Common myeloid progenitor, CD34-positive (primary cell): ENCODE measurements at places on chromosomes 4 and X.
A peak's percentile ranks its signal among the peaks of the same experiment; 100 is the strongest.

GRCh38 chr4:82422616-82423015, 7.6 kb downstream of the HNRNPDL start:
- no peak for DNase-seq

DNA sequence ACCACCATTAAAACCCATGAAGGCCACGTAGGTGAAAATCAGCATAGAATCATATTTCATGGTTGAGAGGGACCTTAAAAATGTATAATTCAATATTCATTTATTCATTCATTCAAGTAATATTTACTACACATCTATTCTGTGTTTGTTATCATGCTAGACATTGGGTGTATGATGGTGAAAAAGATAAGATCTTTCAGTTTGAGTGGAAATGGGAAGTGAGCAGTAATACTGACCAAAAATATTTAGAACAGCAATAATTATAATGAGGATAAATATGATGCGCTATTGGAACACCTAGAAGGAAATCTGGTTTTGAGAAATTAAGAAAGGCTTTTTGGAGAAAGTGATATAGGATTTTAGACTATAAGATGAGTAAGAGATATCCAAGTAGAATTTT, 28.0 kb downstream of the DKK2 start:
- no peak for DNase-seq

- no peak for DNase-seq
Measured at GRCh38 chrX:3403748-3404147, 57.3 kb upstream of the MXRA5 start.

DNA sequence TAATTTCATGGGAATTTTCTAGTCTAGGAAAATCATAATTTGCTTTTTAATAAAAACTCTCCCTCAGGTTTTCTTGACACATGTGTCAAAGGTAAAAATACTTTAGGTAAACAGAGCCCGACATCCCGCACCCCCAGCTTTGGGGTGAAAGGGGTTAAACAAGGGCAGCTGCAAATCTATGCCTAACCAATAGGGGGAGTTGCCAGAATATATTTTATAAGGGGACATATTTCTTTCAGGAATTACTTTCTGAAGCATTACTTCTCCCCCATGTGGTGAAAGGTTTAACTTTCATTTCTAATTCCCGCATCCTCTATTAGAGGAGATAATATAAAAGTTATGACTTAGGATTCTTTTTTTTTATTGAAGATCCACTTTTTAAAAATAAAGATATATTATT, 53.9 kb upstream of the HEPH start:
- peak; percentile 44 for DNase-seq

DNA sequence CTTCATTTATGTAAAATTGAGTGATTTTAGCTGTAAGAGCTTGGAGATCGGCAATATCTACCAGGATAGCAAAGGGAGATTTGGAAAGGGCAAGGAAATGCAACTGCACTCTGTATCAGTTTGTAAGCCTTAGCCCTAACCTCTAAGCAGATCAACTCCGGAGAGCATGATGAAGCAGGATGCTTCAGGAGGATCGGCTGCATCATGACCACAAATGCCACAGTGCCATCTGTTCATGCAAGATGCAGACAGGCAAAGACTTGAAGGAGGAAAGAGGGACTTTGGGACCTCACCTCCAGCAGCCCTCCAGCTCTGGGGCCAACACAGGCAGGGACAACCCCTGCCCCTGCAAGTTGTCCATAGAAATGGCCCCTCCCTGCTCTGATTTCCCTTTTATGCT, 377.6 kb upstream of the GATB start:
- DNase-seq, result peak; percentile 38

DNA sequence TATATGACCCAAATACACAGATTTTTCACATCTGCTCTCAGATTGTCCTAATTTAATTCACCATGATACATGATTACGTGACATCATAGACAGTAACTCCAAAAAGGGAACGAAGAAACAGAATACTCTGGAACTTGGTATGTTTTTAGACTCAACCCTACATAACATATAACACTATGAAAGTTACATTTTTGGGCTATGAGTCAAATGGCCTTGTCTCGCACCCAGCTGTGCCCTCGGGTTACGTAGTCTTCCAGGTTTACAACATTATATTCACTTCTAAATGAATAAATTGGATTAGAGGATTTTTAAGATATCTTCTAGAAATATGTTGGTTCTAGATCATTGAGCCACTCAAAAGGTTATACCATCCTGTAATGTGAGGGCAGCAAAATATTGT, 2089.6 kb upstream of the TENM3 start:
- no peak for DNase-seq

DNA sequence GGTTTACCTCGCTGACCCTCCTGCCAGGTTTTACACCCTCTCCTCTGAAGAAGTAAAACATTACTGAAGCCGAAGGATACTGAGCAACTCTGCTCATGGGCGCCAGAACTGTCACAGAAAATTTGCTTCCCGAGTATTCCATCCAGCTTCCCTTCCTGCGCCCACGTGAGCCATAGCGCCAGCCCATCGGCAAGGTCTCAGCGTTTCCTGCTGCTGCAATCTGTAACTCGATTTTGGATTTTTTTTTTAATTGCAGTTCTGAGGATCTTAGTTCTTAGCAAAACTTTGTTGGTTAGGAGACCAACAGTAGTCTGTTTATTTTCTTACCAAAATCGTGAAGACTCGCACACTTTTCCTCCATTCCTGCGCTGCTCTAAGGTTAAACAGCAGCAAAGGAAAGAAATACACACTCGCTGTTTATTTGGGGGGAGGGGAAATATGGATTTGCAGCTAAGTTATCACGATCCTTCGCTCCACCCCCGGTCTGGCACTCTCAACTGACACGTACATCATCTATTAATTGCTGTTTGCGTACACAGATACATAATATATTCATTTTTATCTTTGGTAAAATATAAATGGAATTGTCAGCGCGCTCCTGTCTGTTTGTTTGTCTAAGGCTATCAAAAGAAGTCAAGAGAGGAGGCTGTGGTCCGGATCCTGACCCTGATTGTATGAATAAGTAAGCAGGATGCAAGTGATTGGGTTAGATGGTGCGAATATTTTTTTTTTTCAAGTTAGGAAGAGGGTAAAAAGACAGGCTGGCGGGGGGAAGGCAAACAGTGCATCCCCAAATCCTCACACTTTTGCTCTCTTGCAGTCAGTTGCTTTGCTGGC, at the start of gene TLL1:
TLL1 (plus strand) TSS at position 777 of the 837 bp plus-strand sequence. CDS start 668 bp downstream, outside the sequence.
- no peak for DNase-seq

GRCh38 chr4:109462297-109462696, 28.7 kb downstream of the SEC24B start:
- peak; percentile 31 for DNase-seq

DNA sequence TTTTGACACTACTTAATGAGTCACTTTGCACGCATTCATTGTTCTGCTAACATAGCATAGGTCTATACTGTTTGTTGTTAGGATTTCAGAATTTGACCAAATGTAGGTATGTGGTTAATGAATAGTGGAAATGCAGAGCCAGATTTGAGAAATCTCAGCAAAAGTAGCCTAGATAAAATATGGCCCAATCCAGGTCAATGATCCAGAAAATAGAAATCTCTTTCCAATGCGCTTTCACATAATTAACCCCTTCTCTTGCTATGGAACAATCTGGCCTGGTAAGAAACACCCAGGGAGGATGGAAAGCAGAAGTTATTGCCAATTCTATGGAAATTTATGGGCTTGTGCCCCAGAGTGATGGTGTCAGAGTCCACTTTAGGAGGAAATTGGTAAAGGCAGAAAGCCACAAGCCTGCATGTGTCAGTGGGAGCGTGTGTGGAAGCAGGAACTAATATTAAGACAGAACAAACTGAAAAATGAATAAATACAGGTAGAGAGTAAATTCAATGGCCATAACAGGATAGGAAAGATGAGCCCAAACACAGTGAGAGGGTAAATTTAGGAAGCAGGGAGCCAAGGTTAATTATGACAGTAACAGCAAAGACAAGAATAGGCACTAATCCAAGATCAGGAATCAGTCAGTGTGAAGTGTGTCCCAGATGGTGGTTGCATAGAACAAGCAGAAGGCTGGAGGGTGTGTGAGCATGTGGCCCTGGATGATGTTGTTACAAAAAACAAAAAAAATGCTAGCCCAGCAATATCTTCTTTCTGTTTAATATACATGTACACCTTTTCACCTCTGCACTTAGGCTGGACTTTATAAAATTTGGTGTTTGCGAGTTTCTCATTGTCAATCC, 102.9 kb downstream of the SYTL5 start:
- no peak for DNase-seq

DNA sequence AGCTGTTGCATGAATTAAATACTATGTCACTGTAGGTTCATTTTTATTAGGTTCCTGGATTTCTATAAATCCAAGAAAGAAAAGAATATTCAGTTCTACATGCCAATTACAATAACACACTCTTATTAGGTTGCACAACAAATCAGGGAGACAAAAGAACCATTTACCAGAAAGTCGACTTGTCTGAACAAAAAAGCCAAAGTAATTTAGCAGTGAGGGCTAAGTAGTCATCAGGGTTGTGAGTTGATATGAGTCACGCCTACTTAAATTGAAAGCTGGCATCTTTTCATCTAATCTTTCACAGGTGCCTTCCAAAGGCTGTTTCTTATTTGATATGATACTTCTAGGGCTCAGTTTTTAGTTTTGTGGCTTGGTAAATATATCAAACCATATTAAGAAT, 25.4 kb upstream of the GNRHR start:
- DNase-seq, result no peak

DNA sequence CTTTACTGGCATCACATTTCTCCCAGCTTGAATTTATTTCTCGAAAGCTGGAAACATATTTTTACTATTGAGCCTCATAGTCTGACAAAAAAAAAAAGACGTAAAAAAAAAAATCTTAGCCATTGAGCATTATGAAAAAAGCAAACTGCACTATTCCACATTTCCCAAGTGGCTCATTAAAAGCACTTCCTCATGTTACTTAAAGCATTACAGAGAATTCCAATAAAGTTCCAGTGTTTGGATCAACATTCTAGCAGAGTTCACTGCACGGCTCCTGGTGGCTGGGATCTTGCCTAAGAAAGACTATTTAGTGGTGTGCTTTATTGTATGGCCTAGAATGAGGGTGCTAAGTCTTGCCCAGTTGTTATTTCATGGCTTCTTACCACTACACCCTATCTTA, 476.2 kb downstream of the PPARGC1A start:
- DNase-seq, result no peak

DNA sequence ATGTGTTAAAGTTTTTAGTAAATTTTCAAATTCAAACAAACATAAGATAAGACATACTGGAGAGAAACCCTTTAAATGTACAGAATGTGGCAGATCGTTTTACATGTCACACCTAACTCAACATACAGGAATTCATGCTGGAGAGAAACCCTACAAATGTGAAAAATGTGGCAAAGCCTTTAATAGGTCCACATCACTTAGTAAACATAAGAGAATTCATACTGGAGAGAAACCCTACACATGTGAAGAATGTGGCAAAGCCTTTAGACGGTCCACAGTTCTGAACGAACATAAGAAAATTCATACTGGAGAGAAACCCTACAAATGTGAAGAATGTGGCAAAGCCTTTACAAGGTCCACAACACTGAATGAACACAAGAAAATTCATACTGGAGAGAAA, 32.8 kb downstream of the ZNF595 start:
- DNase-seq, result no peak

- DNase-seq, result peak; percentile 15
Measured at GRCh38 chr4:42747971-42748370, 91.1 kb upstream of the ATP8A1 start.

DNA sequence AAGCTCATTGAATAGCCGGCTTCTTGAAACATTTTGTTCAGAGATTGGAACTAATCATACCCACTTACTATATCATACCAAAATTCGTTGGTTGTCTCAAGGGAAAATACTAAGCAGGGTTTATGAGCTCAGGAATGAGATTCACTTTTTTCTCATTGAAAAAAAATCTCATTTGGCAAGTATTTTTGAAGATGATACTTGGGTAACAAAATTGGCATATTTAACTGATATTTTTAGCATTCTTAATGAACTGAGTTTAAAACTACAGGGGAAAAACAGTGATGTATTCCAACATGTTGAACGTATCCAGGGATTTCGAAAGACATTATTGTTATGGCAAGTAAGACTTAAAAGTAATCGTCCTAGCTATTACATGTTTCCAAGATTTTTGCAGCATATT, 6.4 kb downstream of the FAM200B start:
- no peak for DNase-seq

- no peak for DNase-seq
Measured at GRCh38 chrX:117919755-117920154, 196.9 kb downstream of the KLHL13 start.

DNA sequence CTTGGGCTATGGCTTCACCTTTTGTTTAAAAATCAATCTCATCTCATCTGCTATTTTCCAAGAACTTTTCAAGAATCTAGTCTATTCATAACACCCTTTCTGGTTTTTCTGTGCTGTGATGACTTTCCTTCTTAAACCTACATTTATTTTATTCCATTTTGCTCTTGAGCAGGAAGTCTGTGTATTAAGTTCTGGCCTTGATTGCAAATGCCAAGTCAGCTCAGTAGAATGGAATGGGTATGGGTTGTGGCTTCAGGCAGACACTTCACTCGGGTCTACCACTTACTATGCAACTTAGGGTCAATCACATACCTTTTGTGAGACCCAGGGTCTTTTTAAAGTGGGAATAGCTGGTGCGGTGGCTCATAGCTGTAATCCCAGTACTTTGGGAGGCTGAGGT, 522.3 kb downstream of the TRIML1 start:
- no peak for DNase-seq

- DNase-seq, result no peak
Measured at GRCh38 chr4:137678796-137679195, 146.5 kb upstream of the PCDH18 start.

DNA sequence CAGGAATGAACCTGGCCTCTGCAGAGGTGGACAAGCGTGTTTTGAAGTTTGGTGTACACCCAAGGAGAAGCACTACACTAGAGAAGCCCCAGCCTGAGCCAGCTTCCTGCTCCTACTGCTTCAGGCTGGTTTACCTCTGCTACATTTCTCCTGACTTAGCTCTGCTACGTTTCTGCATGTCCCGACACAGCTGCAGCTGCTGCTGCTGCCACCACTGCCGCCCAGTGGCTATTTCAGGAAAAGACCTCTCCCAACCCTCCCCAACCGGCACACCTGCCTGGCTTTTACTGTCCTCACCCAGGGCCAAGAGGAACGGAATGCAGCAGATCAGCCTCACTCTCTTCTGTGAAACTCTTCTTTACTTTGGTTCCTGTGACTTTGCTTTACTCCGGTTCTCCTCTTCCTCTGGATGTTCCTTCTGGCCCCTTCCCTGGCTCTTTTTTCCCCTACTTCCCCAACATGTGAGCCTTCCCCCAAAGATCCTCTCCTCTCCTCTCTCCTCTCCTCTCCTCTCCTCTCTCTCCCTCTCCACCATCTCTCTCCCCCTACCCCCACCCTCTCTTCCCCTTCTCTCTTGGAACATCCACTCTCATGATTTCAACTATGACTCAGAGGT, 3.1 kb upstream of the P2RY4 start:
- peak; percentile 22 for DNase-seq

DNA sequence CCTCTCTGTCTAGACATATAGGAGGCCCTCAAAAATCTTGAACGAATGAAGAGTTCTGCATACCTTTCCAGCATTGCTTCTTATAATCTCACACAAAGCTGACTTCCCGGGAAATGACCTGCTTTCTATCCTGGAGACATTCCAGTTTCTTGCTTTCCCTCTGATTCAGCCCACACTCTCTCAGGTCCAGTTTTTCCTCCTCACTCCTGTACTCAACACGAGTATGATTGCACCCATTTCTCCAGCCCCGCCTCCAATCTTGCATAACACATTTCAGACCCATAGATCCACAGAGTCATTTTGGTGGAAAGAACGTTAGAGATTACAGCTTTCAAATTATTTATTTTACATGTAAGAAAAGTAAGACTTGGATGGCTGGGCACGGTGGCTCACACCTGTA, 127.5 kb upstream of the TLR3 start:
- no peak for DNase-seq

- DNase-seq, result peak; percentile 53
Measured at GRCh38 chr4:16532240-16532970, 306.1 kb upstream of the TAPT1 start.

- DNase-seq, result no peak
Measured at GRCh38 chr4:147108409-147108808, 162.7 kb upstream of the TTC29 start.
